Non-pigmented ciliary epithelial cell (primary cell): ENCODE measurements at places on chromosomes 2 and 18.

- DNase-seq, result no peak
These were observed 151.5 kb downstream of the INO80D start for GRCh38 chr2:205934443-205934842.

- no peak for DNase-seq
These were observed 30.7 kb downstream of the METTL4 start for GRCh38 chr18:2540575-2540974.

DNA sequence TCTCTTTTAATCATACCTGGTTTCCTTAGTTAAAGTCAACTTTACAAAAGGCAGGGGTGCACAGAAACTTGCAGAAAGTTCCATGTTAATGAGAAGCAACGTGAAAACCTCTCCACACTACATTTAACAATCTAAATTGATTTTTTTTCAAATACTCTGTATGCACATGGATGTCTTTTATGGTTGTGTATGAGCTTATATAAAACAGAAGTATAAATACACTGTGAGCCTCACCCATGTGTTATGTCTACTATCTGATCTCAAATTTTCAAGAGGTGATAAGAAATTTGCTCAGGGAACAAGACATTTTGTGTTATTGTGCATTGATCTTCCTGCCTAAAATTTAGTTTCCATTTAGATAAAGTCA, 617.6 kb downstream of the ADCYAP1 start:
- DNase-seq, result no peak

- DNase-seq, result no peak
These were observed 98.2 kb downstream of the HIBCH start for GRCh38 chr2:190221429-190221828.

GRCh38 chr2:169748319-169748718, 14.7 kb downstream of the KLHL23 start:
- no peak for DNase-seq

DNA sequence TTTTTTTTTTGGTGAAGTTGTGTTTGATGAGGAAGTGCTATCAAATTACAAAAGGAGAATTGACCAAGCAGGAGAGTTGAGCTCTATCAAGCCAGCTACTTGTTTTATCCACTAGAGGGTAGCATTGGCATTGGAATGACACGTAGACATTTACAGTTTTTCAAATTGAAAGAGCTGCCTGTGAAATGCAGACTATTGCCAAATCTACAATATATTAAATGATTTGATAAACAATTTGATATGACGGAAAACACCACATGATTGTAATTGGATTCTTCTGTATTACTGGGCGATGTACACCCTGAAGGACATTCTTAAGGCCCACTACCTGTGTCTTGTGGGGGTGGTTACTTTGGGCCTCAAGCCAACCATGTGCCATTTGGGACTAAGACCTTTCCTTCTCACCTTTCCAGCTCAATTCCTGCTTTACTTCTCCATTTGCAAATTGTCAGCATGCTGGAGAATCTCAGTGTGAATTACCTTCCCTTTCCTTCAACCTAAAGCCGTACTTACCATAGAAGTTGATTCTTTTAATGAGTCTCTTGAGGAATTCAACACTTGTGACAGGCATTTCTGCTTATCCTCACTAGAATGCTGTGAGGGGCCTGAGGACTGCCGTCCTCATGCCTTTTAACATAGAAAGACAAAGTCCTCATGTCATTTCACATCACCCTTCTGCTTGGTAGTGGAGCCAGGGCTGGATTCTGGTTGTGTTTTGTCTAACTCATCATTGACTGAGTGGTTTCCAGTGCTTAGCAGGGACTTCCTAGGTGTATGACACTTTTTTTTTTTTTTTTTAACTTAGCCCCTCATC, 134.8 kb upstream of the THUMPD2 start:
- DNase-seq, result peak; percentile 50

DNA sequence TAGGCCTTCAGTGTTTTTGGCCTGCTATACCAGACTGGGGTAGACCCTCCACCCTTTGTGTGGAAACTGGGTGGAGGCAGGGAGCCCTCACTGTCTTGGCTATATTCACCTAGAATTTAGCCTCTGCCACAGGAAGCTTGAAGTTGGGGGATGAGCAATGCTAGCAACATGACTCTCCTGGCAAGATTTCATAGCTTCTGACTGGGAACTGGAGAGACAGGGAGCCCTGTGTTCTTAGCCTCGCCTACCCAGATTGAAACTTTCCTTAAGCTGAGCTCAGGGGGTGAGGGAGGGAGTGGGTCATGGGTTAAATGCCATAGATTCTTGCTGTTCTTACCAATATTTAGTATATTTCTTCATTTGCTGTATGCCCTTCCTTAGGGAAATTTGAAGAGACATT, 46.8 kb upstream of the FAM98A start:
- peak; percentile 11 for DNase-seq

- DNase-seq, result no peak
These were observed 14.0 kb upstream of the YES1 start for GRCh38 chr18:825891-826585.

DNA sequence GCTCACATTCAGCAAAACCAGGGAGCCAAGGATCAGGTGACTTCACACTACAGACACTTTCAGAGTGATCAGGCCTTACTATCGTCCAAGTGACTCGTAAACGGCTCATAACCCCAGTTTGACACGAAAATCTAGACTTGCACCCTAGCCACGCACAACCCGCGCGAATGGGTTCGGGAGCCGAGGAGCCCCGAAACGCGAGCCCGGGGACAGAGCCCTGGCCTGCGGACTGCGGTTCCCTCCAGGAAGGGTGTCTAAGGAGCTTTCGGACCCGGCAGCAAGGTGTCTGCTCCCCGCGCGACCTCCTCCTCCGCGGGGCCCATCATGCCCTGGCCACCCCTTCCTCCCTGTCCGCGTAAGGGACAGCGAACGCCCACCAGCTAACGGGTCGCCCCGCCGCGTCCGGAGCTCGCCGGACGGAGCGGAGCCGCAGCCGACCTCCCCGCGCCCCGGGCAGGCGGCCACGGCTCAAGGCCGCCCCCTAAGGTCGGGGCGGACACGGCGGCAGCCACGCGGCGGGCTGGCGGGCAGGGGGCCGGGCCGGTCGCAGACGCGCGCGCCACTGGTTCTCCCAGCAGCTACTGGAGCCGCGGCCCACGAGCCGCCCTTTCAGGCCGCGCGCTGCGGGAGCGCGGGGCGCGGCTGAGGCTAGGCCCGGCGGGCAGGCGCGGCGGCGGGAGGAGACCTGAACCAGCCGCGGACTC, 575 bp downstream of the ATL2 start:
- DNase-seq, result no peak

DNA sequence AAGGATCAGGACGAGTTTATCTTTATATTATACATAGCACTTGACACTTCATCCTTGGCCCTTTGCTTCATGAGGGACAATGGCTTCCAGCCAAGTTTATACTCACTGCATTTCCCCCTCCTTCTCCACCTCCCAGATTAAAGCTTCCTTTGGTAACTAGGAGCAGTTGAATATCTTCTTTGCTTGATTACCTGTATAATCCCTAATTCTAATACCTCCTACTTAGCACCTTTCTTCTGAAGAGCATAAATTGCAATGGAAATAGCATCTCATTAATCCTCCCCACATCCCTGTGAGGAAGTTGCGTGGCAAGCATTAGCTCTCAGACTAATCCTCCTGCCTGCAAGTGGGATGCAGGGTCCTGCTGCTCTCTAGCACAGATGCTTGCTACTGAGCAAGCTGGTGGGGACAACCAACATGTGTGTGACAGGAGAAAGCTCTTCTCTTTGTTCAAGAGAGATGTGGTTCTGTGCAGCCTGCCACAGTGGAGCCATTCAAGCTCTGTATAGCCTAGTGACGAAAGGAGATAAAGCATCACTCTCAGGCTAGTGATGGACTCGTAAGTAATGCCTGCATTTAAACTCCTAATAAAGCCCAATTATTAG, 19.1 kb downstream of the KLHL14 start:
- no peak for DNase-seq

DNA sequence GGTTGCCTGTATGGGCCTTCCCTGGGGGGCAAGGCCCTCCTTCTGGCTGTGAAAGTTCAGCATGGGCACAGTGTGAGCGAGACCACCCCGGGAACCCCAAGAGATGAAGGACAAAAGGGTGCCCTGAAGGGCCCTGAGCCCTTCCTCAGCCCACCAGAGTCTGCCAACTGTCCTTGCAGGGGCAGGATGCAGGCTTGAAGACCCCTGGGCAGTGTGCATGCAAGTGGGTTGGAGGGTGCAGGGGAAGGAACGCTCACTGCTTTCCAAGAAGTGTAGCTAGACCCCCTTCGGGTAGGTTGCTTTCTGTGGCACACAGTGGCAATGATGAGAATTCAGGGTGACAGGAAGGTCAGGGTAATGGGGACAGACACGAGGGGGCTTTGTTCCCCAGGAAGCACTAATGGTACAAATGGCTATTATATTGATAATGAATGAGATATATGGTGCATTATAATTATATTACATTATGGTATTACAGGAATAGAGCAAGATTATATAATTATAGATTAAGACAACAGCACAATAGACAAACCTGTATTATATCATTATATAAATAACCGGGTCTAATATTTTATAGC, 228.7 kb downstream of the ATAD2B start:
- no peak for DNase-seq

DNA sequence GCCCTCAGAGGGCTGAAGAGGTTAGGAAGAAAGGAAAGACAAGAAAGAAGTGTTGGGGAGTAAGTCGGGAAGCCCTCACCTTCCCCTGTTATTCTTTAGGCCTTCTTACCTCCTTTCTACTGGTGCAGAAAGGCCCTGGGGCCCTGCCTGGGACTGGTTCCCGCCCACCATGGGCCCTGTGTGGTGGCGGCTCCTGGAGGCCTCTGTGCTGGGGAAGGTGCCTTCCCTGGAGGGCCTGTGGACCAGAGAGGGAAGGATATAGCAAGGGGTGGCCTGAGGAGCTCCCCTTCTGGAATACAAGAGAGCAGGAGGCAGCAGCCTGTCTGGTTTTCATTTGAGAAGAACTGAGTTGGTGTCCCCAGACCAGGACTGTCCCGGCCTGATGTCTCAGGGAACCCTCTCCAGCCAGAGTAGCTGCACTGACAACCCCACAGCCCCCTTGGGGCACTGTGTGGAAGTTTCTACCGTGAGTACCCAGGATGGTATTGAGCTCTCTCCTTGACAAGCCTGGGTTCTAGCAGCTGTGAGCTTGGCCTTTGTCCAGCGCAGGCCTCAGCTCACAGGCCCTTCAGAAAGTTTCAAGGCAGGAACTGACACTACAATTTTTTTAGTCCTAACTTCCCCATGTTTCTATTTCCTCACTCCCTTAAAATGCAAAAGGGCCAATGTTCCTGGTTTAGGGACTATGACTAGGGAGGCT, 47.1 kb downstream of the EFR3B start:
- no peak for DNase-seq

DNA sequence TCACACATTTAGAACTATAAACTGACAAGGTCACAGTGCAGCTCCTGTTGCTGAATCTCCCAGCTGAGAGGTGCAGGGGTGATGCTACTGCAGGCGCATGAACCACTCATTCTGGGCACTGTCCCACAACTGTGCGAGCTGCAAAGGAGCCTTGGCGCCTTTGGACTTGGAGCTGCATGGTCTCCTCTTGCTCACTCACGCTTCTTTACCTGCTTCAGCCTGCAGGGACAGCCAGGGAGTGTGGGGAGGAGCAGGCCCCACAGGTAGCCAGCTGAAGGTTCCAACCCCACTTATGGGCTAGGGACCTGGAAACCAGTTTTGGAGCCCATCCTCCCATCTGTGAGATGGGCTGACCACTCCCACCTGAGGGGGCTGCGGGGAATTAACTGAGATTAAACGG, 75.0 kb downstream of the UXS1 start:
- no peak for DNase-seq

DNA sequence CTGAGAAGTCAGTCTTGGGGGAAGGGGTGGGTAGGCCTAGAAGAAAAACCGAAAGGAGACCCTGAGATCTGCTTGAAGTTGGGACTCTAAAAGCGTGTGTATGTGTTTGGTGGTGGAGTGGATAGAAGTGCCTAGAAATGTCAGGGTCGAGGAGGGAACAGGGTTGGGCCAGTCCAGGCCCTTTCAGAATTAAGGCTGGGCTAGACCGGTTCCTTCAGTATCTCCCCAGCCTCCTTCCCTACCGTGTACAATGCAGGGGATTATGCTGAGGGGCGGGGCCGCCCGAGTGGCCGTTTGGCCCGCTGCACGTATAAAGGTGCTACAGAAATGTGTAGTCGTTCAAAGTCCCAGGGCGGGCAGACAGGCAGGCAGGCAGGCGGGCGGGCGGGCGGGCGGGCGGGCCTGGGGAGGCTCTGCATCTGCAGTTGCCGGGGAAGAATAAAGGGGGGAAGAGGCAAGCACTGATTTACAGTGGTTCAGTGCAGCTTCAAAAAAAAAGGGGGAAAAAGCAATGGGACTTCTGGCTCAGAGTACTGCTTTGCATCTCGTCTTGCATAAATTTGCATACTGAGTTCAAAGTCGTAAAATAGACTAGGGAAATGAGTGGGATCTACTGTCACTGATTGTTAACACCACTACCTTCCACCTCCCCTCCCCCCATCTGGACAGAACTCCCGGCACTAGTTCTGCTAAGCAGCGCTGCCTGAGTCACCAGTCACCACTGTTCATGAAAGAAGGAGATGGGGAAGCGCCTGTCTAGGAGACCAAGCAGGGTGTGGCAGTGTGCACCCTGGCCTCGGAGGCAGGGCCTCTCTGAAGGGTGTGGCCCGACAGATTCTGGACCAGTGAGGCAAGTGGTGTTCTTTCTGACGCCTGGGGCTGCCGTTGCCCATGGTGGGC, 3.6 kb downstream of the IGFBP2 start:
- DNase-seq, result no peak
